ENCODE measurements at places on chromosomes 5 and 9. TPM values are rescaled to one million over a fixed set of nuclear protein-coding genes. Genes with fewer than 3 reads are reported as not detected.
A peak's percentile ranks its signal among the peaks of the same experiment; 100 is the strongest.

DNA sequence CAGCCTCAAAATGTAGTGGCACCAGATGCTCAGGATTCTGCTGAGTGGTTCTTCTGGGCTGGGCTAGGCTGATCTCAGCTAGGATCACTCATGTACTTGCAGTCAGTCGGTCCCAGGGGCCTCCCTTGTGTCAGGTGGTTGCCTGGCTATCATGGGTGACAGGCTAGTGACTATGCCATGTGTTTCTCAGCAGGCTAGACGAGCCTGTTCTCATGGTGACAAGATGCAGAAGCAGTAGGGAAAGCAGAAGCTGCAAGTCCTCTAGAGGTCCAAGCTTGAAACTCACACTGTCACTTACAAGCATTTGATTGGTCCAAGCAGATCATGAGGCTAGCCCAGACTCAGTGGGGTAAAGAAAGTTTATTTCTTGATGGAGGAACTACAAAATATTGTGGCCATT lies 15.2 kb upstream of the KCNMB1 start:
- no peak overlapping the region for H3K27ac ChIP-seq

CCL27 gene
- total RNA-seq = not detected

- no peak overlapping the region for H3K27ac ChIP-seq
- H3K36me3 ChIP-seq = peaks cover 4% of the 10 kb centered on the region
- H3K4me1 ChIP-seq = no peaks in the 10 kb centered on the region
- H3K4me3 ChIP-seq = no peak overlapping the region
- H3K27me3 ChIP-seq = peaks cover 2% of the 10 kb centered on the region
Observed at GRCh38 chr9:35464141-35465025, 25.5 kb upstream of the RUSC2 start.

FASTKD3 gene
- total RNA-seq = 9.1 TPM

DNA sequence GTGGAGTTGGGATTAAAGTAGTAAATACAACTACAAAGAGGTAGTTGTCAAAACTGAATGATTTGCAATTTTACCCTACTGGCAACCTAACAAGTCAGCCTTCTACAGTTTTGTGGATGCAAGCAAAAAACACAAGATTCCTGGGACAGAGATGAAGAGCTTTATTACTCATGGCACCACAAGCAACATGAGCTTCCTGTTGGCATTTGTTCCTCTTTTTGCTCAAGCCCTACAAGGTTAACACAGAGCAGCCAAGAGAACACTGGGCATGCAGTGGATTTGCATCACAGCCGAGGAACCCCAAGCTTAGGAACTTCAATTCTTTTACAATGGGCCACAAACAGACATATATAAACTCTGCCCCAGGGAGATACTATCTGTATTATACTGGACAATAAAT lies 28.8 kb upstream of the DMAC1 start:
- DNase-seq = no peak
- H3K4me1 ChIP-seq = peaks cover 3% of the 10 kb centered on the region
- no peak overlapping the region for H3K27ac ChIP-seq
- H3K4me3 ChIP-seq = no peak overlapping the region
- H3K27me3 ChIP-seq = no peaks in the 10 kb centered on the region
- H3K36me3 ChIP-seq = no peaks in the 10 kb centered on the region

DNA sequence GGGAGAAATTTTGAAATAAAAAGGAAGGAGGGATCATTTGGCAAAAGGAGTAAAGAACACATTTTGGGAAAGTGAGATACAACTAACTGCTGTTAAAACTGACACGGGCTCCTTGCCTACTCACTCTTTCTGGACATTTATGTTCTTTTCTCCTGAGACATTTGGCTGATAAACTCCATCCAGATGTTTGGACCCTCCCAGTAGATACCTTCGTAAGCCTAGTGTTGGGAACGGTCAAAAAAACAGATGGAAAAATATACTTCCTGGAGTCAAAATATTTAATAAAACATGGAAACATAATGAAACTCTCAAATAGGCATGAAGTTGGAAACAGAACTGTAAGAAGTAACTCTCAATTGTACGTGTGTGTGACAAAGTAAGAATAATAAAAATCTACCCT lies 360.1 kb upstream of the RIOK2 start:
- H3K4me3 ChIP-seq = no peak overlapping the region
- H3K27me3 ChIP-seq = no peaks in the 10 kb centered on the region
- no peak overlapping the region for H3K27ac ChIP-seq
- H3K4me1 ChIP-seq = no peaks in the 10 kb centered on the region
- H3K36me3 ChIP-seq = no peaks in the 10 kb centered on the region
- DNase-seq = no peak

MEIKIN gene
- total RNA-seq = not detected

GRCh38 chr5:128225245-128226030 lies 141.9 kb downstream of the SLC12A2 start:
- peaks cover 2% of the 10 kb centered on the region for H3K27me3 ChIP-seq
- no peaks in the 10 kb centered on the region for H3K4me1 ChIP-seq
- H3K27ac ChIP-seq = no peak overlapping the region

TAS2R1 gene
- total RNA-seq = not detected

DNA sequence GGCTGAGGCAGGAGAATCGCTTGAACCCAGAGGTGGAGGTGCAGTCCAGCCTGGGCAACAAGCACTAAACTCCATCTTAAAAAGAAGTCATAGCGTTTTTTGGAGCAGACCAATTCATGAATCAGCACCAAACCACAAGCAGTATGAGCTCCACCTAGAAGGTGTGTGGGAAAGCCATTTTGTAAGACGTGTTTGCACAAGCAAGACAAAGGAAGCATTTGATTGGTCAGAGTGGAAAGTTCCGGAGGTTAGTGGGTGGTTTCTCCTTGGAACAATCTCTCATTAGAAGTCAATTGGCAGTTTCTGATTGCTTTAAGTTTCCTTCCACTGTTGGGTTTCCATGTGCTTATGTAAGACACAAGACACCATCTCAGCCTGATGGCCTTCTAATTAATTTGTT lies 5.0 kb downstream of the SRD5A1 start:
- H3K27ac ChIP-seq = no peak overlapping the region
- H3K4me1 ChIP-seq = no peaks in the 10 kb centered on the region
- H3K4me3 ChIP-seq = no peak overlapping the region
- H3K27me3 ChIP-seq = peaks cover 6% of the 10 kb centered on the region

DNA sequence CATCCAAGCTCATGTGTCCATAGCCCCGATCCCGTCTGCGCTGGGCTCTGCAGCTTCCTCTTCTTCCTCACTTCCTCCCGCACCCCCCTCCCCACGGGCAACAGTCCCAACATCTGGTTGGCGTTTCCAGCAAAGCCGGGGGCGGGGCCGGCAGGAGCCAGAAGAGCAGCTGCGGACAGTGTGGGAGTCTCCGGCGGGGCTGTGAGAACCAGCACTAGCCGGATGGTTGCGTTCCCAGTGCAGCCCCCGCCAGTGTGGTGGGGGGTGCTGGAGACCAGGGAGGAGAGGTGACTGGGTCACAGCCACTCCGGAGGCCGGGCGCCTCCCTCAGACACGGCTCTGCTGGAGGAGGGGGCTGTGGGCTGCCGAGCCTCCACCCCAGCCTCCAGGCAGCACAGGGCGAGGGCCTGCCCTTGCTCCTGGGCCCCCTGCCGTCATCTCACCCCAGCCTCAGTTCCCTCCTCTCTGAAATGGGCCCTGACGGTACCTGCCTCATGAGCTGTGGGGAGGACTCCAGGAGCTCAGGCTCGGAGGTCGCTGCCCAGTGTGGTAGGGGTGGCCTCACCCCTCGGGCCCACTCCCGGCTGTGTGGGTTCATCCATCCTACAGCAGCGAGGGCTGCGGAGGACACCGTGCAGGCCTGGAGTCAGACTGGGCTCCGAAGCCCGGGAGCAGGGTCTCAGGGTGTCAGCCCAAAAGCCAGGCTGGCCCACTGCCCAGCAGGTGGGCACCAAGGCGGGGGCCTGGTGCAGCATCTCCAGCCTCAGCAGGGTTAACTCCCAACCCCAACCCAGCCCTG lies 41.5 kb upstream of the NOTCH1 start:
- peaks cover 7% of the 10 kb centered on the region for H3K27me3 ChIP-seq
- peaks cover 32% of the 10 kb centered on the region for H3K4me1 ChIP-seq
- DNase-seq = peak; percentile 80
- H3K36me3 ChIP-seq = peaks cover 5% of the 10 kb centered on the region
- H3K4me3 ChIP-seq = peak overlapping the region; percentile 15

DNA sequence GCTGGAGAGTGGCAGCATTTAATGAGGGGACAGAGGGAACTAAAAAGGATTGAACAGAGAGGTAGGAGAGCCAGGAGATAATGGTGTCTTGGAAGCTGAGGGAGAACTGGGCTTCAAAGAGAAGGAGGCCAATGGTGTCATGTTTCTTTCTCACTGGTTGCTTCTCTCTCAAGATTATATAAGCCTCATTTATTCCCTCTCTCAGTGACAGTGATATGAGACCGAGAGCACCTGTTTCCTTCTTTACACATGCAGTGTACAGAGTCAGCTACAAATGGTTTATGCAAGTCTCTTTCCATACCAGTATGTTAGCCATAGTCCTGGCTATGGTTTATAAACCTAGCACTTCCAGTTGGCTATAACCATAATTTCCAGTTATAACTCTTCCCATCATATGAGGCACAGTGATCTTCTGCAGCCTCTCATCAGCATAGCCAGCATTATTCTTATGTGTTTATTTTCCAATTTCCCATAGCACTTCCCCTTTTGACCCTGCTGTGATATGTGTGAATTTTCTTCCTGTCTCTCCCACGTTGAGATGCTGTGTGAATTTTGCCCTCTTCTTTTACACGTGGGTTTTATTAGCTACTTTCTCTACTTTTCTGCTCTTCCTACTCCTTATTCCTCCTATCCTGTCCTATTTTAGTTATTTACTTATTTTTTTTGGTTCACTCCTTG lies 71.2 kb downstream of the UNC13B start:
- H3K27ac ChIP-seq = no peak overlapping the region
- H3K27me3 ChIP-seq = no peaks in the 10 kb centered on the region
- DNase-seq = no peak
- H3K4me1 ChIP-seq = peaks cover 3% of the 10 kb centered on the region

DNA sequence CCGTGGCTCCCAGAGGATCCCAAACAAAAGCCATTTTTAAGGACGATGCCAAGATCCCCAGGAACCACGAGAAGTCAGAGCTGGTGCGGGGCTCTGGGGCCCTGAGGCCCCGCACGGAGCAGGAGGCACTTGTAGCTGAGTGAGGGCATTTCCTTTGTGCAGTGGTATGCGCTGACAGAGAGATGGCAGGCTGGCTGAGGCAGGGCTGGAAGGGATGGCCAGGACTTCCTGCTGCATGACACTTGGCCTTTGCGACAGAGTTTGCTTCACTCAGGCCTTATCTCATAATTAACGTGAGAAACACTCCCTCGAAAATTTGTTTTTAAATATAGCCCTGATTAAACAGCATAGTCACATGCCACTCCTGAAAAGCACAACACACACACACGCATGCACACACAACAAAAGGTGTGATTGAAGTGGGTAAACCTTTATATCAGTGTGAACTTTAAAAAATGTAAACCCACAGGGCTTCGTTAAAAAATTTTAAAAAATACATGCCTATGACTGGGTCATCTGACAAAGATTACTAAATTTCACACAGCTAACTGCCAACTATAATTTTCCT lies 536.6 kb downstream of the PDE4D start:
- H3K27ac ChIP-seq = peak overlapping the region; percentile 10
- H3K4me1 ChIP-seq = peaks cover 14% of the 10 kb centered on the region
- no peaks in the 10 kb centered on the region for H3K27me3 ChIP-seq
- peak; percentile 17 for DNase-seq

DNA sequence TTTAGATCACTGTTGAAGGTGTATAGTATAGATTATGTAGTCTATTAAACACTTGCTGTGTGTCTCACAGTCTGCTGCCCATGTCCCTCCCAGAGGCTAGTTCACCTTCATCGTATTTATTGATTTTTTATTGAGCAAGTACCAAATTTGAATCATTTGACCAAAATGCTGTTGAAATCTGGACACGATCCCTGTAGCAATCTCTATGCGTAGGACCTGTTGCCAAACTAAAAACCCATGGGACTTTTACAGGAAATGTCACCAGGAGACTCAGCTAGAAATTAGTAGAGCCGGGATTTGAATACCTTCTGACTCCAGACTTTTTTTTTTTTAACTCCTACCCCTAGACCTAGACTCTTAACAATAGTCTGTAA lies 17.5 kb downstream of the SLC31A1 start:
- H3K4me1 ChIP-seq = peaks cover 2% of the 10 kb centered on the region
- no peak overlapping the region for H3K4me3 ChIP-seq
- no peak overlapping the region for H3K27ac ChIP-seq
- H3K36me3 ChIP-seq = no peaks in the 10 kb centered on the region
- H3K27me3 ChIP-seq = no peaks in the 10 kb centered on the region

MEF2C gene
- total RNA-seq = 134 TPM

DNA sequence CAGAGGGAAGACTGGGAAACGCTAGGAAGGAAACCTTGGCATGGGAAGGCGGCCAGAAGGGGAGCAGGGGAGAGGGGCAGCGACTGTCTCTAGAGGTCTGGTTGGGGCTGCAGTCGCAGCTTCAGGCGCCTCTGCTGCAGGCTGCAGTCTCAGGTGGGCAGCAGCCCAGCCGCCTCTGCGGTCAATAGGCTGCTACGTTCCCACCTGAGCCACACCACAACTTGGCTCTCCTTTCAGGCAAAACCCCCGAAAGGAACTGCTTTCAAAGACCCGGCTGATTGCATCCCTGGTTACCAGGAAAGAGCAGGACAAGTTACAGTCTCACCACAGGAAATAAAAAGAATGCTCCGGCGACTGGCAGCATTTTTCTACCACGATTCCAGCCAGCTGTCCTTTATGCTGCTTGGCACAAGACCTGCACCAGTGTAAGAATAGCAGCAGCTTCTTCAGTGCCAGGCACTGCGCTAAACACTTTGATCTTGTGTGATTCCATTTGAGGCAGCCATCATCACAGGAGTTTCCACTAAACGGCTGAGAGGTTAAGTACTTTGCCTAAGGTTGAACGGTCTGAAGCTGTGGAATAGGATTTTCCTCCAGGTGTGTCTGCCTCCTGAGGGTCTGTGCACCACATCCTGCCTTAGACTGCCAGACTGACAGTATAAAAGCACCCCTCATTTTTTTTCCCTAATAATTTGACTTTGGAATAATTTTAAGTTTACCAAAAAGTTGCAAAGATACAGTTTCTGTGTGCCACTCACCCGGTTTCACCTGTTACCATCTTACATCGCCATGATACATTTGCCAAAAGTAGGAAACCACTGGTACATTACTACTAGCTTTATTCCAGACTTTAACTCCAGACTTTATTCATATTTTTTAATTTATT lies 7.5 kb downstream of the RPS14 start:
- no peak for DNase-seq
- peaks cover 35% of the 10 kb centered on the region for H3K36me3 ChIP-seq
- peaks cover 4% of the 10 kb centered on the region for H3K27me3 ChIP-seq
- peaks cover 55% of the 10 kb centered on the region for H3K4me1 ChIP-seq
- H3K4me3 ChIP-seq = no peak overlapping the region
- peak overlapping the region; percentile 95 for H3K27ac ChIP-seq

FIBCD1 gene
- total RNA-seq = 0.33 TPM

GRCh38 chr5:89597878-89598277 lies 714.9 kb upstream of the MEF2C start:
- no peak overlapping the region for H3K4me3 ChIP-seq
- no peak overlapping the region for H3K27ac ChIP-seq
- H3K27me3 ChIP-seq = no peaks in the 10 kb centered on the region
- no peaks in the 10 kb centered on the region for H3K4me1 ChIP-seq

GRCh38 chr9:94603259-94604160 lies 9.9 kb upstream of the FBP2 start:
- H3K27me3 ChIP-seq = peaks cover 8% of the 10 kb centered on the region
- peak; percentile 78 for DNase-seq
- no peaks in the 10 kb centered on the region for H3K36me3 ChIP-seq
- H3K4me1 ChIP-seq = peaks cover 10% of the 10 kb centered on the region
